Fibroblast of upper back skin (primary cell): ENCODE measurements at places on chromosomes 12 and 14.

DNA sequence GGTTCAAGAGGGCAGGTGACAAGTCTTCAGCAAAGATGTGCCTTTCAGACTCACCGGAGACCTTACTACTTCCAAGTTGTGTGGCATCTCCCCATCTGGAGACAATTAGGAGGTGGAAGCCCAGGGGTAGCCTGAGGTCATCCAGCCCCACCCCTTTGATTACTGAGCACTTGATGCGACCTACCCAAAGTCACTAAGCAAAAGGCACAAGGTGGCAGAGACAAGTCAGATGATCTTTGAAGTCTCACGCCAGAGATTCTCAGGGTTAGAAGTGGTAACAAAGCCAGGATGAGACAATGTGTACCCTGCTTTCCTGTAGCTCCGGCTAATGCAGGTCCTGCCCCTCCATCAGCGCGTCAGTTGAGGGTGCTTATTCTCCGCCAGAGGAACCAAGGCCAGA is 1.4 kb upstream of the FOXN3 start:
- no peak for DNase-seq

- DNase-seq = no peak
These were observed 210.3 kb downstream of the NUAK1 start for GRCh38 chr12:105928436-105928835.

GRCh38 chr12:124294780-124295341 is at the start of gene RFLNA:
Gene RFLNA, plus strand, starts transcription at chr12:124295093. Its CDS starts 337 bp downstream, at chr12:124295430.
- no peak for DNase-seq

DNA sequence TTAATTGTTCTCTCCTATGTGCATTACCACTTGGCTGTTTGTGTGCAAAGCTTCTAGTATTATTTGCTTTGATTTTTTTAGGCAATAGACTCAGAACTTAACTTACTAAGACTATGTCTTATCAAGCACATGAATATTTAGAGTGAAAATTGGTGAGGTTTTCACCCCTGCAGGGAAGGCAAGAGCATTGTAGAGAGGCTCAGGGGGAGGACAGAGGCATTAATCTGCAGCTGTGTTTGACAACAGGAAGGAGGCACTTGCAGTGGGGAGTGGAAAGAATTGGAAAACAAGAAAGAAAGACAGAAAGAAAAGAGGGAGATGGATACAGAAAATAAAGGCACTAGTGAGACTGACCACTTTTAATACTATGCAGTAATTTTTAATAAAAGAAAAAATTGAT is 431.6 kb downstream of the PDZRN4 start:
- no peak for DNase-seq

DNA sequence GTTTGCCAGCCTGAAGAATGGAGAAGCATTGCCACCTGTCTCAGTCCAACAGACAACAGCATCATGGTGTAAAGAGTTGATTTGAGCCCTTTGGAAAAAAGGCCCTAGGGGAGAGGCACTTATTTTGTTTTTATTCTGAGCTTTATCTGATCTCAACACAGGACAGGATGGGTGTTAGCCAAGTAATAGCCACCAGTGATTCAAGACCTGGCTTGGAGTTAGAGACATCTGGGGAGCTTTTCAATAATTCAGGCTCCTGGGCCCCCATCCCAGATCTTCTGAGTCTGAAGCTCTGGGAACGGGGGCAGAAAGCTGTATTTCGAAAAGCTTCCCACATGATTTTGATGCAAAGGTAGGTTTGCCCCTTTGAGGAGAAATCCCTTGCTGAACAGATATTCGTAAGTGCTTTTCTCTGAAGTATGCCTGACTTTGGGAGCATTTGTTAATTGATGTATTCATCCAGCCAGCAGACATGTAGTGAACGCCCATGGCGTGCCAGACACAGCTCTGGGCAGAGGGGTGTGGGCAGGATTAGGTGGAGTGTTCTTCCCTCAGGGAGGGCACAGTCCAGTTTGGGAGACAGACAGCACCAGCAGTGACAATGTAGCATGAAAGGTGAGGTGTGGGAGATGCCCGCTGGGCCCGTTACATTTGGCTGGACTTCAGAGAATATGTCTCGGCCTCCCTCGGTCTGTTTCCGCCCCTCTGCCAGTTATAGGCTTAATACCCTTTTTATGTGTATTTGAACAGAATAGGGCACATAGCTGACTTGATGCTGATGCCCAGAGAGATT is 72.5 kb downstream of the TSPAN9 start:
- no peak for DNase-seq

- no peak for DNase-seq
These were observed 17.4 kb downstream of the ACVRL1 start for GRCh38 chr12:51924551-51925319.

DNA sequence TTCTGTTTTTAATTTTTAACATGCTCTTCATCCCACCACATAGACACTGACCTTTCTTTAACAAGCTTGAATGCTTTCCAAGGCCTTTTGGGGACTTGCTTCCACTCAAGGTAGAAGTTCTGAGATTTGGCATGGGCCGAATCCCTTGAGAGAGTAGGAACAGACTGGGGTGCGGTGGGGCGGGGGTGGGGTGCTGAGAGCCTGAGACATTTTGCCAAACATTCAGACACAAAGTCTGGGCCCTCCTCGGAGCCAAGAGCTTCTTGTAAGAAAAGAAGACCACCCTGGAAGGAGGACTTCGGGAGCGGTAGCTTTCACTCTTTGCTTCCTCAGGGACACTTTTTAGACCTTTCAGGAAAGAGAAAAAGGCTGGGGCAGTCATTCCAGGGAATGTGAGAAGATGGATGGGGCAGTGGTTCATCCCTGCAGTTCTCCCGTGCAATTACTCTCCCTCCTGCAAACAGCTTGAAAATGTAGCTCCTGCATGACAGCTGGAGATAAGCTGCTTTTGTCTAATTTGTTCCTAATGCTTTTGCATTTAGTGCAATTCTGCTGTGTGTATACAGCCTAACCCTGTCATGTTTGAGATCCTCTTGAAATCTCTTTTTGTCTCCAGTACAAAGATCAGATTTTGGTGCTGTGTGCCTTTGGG is 16.3 kb upstream of the MYO1H start:
- DNase-seq = no peak

- DNase-seq = peak; percentile 47
These were observed 8.9 kb downstream of the ISCA2 start for GRCh38 chr14:74502236-74503019.

DNA sequence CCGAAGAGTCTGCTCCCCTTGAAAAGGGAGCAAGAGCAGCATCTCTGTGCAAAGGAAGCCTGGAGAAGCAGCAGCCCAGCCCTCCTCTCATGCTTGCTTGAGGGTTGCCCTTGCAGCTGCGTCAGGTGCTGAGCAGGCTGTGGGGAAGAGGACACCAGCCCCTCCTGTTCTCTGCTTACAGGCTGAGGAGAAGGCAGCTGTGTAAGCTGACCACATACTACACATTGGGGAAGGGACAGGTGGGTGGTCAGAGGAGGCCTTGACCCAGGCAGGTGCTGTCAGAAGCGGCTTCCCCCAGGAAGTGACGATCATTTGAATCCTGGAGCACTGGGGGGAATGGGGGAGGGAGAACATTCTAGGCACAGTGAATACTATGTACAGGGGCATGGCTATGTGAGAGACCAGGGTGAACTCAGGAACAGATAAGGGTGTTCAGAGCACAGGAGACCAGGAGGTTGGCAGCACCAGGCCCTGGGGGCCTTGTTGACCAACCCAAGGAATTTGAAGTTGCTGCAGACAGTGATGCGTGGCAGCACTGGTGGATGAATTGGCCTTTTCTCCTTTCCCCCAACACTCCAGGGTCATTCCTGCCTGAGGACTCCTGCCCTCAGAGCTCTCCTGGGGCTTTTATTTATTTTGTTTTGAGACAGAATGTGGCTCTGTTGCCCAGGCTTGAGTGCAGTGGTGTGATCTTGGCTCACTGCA is 2.7 kb upstream of the KLC1 start:
- no peak for DNase-seq

- DNase-seq = no peak
These were observed 272.4 kb upstream of the FOXG1 start for GRCh38 chr14:28494196-28494595.

DNA sequence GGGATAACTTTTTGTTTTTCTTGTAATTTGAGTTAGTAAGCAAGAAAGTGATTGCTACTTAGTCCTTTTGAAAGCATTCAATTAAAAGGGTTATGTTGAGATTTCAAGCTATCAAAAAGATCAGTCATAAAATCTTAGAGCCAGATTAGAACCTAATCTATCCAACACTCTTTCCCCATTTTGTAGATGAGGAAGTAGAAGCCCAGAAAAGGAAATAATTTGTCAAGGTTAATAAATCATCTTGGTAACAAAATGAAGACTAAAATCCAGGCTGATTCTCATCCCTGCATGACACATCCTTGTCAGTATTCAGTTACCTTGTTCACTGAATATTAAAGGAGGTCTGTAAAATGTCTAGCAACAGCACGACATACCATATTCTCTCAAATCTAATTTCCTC is 26.5 kb downstream of the PPP1R13B start:
- no peak for DNase-seq

DNA sequence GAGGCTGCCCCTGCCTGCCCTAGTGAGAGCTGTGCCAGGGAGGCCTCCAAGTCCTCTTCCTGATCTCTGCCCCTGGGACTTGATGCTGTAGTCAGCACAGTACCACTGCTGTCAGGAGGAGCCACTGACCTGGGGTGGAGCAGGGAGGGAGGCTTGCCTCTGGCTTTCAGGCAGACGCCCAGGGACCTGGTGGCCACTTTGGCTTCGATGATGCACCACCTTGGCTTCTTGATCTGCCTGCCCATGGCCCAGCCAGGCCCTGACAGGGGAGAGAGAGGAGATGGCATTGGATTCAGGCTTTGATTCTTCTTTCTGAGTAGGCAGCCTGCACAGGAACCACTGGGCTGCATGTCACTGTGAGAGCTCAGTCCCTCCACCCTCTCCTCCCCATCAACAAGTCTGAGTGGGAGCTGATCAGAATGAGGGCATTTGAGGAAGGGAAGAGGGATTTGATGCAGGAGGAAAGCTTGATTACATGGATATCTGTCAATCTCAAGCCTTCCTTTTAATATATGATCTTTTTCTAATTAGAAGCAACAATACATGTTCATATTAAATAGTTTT is 24.7 kb downstream of the TMEM63C start:
- DNase-seq = no peak

DNA sequence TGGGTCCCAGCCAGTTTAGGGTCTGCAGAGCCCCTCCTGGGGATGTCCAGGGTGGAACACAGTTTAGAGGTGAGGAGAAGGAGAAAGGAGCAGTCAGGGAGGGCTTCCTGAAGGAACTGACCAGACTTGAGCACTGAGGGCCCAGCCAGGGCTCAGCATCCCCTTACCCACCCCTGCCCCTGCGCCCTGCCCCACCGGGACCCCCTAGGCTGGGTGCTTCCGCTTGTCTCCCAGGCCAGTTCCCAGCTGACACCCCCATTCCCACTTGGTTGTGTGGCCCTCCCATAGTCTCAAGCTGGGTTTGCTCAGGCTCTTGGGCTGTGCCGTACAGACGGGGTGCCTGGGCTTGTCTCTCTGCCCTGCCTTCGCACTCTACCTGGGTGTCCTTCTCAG is 26.3 kb upstream of the KIF26A start:
- no peak for DNase-seq

DNA sequence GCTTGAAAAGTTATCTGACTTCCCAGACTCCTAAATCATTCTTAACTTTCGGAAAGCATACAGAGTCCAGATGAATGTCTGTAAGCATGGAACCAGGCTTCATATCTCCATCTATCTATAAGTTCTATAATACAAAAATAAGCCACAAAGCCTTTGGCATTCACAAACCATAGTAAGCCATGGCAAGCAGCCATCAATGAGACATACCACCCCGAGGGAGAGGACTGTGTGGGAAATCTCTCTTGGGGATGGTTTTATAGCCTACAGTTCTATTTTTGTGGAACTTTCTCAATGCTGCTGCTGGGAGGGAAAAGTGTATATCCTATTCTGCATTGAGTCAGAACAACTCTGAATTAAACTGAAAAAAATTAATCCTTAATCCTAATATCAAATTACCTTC is 20.4 kb downstream of the EGLN3 start:
- peak; percentile 43 for DNase-seq

DNA sequence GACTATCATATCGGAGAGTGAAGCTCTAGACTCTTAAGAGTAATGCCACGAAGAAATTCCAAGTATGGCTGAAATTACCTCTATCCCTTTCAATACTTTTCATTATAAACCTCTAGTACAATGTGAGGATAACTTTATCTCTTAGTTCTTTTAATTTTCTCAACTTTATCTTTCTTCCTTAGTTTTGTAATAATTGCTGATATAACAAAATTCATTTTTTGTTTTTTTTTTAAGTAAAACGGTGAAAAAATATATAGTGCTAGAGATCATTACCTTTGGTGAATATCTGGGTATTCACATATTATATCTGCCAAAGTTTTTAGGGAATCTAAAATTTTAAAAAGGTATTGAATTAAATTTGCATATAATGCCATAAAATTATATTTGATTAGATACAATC is 19.5 kb upstream of the DNAAF2 start:
- no peak for DNase-seq

DNA sequence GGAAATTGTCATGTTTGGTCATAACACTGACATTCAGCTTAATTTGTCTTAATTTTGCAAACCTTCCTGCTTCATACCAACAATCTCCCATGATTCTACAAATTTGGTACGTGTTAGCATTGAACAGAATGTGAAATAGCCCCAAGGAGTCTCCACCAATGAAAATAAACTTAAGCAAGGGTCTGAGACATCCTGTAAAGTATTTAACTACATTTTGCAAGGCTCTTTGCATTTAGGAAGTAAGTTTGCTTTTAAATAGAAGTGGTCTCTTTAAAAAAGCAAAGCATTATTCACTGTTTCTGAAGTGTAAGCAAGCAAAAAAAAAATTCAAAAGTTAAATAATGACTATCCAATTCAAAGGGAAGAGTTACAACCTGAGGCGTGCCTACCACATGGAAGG is 79.9 kb downstream of the WASHC3 start:
- DNase-seq = no peak

- DNase-seq = no peak
These were observed 559.9 kb downstream of the TRHDE start for GRCh38 chr12:72832024-72832423.

GRCh38 chr12:28574746-28575592 is 384.7 kb downstream of the CCDC91 start:
- no peak for DNase-seq

DNA sequence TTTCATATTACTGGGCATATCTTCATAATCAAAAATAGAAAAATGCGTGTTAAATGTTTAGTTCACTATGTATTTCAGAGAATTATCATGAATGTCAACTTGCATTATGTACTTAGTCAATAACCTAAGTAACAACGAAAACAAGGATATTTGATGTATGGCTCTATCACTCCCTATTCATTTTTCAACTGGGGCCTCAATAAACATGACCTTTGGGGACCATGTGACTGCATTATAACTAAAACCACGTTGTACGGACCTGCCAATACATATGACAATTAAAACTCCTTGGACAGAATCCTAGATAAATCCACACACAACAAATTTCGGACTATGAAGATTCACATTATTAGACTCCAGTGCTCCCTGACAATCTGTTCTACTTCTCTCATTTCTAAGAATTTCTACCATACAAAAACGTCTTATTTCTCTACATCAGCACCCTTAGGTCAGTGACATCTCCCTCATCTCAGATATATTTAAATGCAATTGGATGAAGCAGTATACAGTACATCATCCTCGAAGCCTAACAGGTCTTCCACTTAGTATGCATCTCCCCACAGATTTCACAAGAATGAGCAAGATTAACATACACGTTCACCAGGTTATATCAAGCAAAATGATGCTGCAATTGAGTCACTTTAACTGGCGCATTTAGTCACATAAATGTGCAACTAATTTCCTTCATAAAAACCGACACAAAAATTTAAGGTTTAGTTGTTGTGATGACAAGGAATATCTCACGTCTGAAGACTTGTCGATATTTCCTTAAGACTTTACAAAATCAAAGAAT is 1.5 kb downstream of the UBE2N start:
- DNase-seq = no peak
